ENCODE measurements at places on chromosomes 12 and 14. TPM values are rescaled to one million over a fixed set of nuclear protein-coding genes. Genes with fewer than 3 reads are reported as not detected.

GRCh38 chr12:2265461-2266167 is 212.8 kb downstream of the CACNA1C start:
- DNase-seq = no peak
- no peak overlapping the region for H3K4me3 ChIP-seq
- H3K27me3 ChIP-seq = peaks cover 25% of the 10 kb centered on the region

DNA sequence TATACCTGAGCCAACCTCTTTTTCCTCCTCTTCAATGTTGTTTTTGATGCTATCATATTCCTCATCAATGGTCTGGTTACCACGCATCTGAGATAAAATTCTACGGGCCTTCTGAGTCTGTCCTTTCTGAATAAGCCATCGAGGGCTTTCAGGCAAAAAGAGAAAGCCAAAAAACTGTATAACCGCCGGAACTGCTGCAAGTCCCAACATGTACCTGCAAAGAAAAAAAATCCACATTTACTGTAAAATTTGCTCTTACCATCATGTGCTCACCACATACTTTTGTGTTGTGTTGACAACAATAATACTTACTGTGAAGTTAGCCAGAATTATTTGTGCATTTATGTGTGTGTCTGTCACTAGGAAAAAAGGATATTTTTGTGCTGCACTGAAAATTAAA is 77.6 kb downstream of the SLC2A13 start:
- H3K27ac ChIP-seq = no peak overlapping the region
- no peaks in the 10 kb centered on the region for H3K27me3 ChIP-seq
- DNase-seq = no peak
- peak overlapping the region; percentile 65 for H3K4me3 ChIP-seq

- H3K27me3 ChIP-seq = peaks cover 44% of the 10 kb centered on the region
- DNase-seq = no peak
- peaks cover 30% of the 10 kb centered on the region for H3K4me1 ChIP-seq
- H3K36me3 ChIP-seq = no peaks in the 10 kb centered on the region
These were observed 1.4 kb downstream of the EGLN3 start for GRCh38 chr14:33949411-33949893.

- no peak overlapping the region for H3K27ac ChIP-seq
- H3K36me3 ChIP-seq = peaks cover 5% of the 10 kb centered on the region
- no peaks in the 10 kb centered on the region for H3K4me1 ChIP-seq
- no peak for DNase-seq
- no peak overlapping the region for H3K4me3 ChIP-seq
These were observed 215.5 kb downstream of the PIK3C2G start for GRCh38 chr12:18476861-18477260.

- H3K27me3 ChIP-seq = peaks cover 3% of the 10 kb centered on the region
- peak overlapping the region; percentile 22 for H3K27ac ChIP-seq
- H3K4me1 ChIP-seq = peaks cover 14% of the 10 kb centered on the region
- H3K4me3 ChIP-seq = no peak overlapping the region
These were observed 71.1 kb upstream of the SOX5 start for GRCh38 chr12:24020397-24021163.

- no peaks in the 10 kb centered on the region for H3K4me1 ChIP-seq
- H3K27ac ChIP-seq = no peak overlapping the region
- H3K4me3 ChIP-seq = no peak overlapping the region
- H3K27me3 ChIP-seq = no peaks in the 10 kb centered on the region
These were observed 667.2 kb downstream of the GALC start for GRCh38 chr14:87325741-87326140.

DNA sequence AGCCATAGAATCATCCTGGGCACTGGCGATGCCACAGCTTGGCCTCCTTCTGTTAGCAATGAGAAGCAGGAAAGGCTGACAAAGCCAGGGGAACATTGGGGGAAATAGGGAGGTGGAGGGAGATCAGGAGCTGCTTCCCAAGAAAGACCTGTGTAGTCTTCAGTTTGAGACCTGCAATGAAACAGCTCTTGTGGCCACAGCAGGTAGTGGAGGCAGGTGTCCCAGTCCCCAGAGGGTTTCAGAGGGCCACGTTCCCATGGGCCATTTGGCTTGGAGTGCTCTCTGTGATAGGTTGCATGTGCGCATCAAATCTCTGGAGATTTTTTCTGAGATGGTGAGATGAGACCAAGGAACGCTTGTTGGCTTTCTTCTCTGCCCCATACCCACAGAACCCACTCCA is 14.4 kb upstream of the OR6S1 start:
- no peaks in the 10 kb centered on the region for H3K4me1 ChIP-seq
- H3K27ac ChIP-seq = no peak overlapping the region

GRCh38 chr14:60154671-60155070 is 10.5 kb downstream of the DHRS7 start:
- no peak for DNase-seq
- peaks cover 10% of the 10 kb centered on the region for H3K4me1 ChIP-seq
- no peaks in the 10 kb centered on the region for H3K27me3 ChIP-seq
- H3K4me3 ChIP-seq = no peak overlapping the region
- H3K27ac ChIP-seq = no peak overlapping the region

NFE2 gene
- 0.24 TPM for total RNA-seq

LYZ gene
- 174 TPM for total RNA-seq
